ENCODE measurements at places on chromosomes 2 and 18.

DNA sequence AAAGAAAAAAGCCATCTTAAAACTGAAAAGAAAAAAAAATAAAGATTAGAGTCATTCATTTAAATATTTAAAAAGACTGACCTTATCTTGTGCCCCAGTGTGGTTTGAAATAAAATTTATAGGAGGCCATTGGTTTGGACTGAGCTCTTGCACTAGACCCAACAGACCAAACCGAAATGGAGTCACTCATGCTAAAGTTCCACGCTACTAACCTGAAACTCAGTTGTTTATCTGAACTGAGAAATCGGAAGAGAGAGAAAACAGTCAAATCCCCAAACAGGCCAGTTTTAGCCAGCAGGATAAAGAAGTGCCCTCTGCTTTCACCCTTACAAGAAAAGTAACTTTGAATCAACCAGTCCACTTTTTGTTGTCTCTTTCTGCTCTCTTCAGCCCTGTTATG lies 18.2 kb downstream of the RBM43 start:
- no peak for DNase-seq

- no peak for DNase-seq
Measured at GRCh38 chr2:175806570-175806969, 195.5 kb downstream of the LNPK start.

- DNase-seq, result no peak
Measured at GRCh38 chr18:44836263-44836662, 155.6 kb downstream of the SETBP1 start.

- no peak for DNase-seq
Measured at GRCh38 chr2:233270366-233270765, 18.9 kb downstream of the ATG16L1 start.

- no peak for DNase-seq
Measured at GRCh38 chr2:145068509-145068908, 548.6 kb upstream of the ZEB2 start.

DNA sequence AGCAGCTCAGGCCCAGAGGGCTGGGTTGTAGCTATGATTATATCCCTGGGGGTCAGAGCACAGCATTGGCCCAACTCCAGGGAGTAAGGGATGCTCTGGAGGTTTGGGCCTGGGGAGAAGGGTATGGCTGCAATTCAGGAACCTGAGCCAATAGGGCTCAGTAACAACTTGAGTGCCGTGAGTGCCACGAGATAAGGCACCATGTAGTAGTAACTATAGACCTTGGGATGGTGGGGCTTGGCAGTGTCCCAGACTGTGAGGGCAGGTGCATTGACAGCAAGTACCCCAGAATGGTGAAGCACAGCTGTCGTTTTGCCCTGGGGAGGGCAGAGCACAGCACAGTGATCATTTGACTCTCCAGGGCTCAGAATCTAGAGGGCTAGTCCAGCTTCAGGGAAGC lies 45.1 kb upstream of the ZNF396 start:
- no peak for DNase-seq

- no peak for DNase-seq
Measured at GRCh38 chr2:130785466-130786055, 30.2 kb downstream of the AMER3 start.

DNA sequence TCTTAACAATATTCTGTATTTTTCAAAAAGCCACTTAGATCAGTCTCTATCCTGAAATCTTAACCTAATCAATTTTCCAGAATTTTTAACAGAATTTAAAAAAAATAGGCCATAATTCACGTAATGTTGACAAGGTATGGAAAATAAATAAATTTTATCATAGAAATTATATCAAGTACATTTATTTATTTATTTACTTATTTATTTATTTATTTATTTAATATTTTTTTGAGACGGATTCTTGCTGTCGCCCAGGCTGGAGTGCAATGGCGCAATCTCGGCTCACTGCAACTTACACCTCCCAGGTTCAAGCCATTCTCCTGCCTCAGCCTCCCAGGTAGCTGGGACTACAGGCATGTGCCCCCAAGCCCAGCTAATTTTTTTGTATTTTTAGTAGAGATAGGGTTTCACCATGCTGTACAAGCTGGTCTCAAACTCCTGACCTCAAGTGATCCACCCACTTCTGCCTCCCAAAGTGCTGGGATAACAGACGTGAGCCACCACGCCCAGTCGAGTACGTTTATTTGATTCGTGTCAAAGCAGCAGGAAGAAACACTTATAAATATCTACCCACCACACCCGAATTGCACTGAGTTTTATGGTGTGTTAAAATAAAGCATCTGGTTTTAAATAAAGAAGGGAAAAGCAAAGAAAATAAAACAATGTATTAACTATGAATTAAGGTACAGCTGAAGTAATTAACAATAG lies 60.1 kb downstream of the DSC3 start:
- DNase-seq, result no peak

DNA sequence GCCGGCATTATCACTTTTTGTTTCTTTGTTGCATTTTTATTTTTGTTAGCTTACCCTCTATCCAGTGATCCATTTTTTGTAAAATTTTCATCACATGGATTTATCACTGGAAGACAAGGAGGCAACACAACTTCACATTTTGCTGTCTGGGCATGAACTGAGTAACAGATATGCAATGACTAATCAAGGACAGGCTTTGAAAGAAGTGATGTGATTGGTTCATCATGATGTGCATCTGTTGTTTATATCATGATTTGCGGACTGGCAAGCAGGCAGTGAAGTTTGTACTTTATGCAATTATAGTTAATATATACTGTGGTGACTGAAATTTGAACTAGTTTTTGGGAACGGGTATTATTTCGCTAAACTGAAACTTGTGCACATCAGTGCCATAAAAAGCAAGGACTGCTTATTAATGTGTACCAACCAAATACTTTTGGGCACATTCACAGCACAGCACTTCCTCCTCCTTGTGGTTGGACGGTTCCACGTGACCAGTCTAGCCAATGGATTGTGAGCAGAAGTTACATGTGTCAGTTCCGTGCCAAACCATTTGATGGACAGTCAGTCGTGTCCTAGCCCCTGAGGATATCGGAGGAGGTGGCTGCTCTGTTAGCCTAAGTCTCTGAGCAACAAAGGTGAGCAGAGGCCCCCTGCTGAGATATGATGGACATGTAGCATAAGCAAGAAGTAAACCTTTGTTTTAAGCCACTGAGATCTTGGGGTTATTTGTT lies 201.4 kb upstream of the SIX2 start:
- no peak for DNase-seq

DNA sequence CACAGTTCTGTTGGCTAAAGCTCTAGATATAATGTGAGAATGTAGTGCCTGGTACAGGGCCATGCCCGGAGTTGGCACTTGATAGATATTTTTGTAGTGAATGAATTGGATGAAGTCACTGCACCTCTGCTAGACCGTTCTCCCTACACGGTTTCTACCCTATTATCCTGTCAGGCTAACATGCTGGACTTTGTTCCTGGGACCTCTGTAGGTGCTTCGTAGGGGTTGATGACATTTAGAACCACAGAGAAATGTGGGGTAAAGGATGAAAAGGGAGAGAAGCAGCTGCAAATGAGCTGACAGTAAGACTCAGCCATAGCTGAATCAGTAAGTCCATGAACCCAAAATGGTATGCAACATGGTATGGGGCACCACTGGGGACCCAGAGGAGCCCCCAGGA lies 4.1 kb upstream of the FBLN7 start:
- DNase-seq, result no peak

GRCh38 chr2:68469935-68470334 lies 2.5 kb downstream of the APLF start:
- DNase-seq, result no peak

DNA sequence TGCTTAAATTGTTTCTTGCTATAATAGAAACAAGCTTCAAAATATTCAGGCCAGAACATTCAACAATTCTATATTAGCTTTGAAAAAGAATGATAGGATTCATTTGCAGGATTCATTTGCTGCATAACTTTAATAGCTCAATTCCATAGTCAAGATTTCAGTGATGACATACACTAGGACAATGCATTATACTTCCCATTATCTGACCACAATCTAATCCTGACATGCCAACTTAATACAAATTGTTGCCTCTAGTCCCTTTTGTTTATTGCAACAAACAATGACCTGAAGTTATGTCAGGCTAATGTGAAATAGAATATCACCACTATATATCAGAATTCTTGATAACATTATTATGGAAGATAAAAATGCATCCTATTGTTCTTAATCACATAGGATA lies 169.4 kb downstream of the DNAH7 start:
- DNase-seq, result no peak

DNA sequence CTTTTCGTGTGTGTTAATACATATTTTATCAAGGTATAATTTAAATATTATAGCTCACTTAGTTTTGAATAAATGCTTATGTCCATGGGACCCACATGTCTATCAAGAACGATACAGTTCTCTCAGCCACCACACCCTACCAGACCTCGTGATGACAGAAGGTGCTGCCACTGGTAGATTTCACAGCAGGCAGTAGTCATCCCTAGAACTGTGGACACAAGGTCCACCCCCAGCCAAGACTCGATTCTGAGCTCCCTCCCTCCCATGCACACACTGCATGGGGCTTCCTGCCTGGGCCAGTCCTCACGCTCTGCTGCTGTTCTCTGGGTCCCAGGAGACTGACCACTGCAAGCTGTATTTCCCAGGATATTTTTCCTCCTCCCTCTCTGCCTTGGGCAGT lies 26.5 kb upstream of the CREB1 start:
- DNase-seq, result no peak

- DNase-seq, result no peak
Measured at GRCh38 chr2:108941767-108942166, 47.3 kb downstream of the EDAR start.

- DNase-seq, result no peak
Measured at GRCh38 chr18:2644535-2644934, 11.0 kb upstream of the SMCHD1 start.

- DNase-seq, result no peak
Measured at GRCh38 chr18:78423811-78424210, 555.8 kb upstream of the SALL3 start.

DNA sequence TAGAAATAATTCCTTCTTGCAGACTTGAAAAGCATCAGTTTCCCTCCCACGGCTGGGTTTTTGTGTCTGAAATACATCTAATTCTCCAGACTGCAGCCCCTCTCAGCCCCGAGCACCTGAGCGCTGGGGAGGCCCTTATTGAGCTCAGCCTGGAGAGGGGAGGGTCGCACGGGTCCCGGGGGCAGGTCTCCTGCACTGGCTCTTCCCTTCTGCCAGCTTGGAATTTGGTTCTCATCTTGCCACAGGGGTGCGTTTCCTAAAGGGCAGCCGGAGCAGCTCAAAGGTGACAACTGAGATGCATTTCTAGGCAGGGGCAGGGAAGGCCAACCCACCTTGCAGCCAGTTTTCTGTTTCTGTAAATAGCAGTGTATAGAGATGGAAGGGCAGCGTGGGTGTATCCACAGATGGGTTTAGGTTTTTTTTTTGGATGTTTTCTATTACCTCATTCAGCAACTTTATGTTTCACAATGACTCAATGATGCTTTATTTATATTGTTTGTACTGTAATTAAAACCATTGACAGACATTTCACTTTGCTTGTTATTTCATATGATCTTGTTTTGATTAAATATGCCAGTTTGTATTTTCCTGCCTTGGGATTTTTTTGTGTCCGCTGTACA lies 37.0 kb downstream of the GBX2 start:
- no peak for DNase-seq
